ENCODE measurements at places on chromosomes 3 and 15. TPM values are rescaled to one million over a fixed set of nuclear protein-coding genes. Genes with fewer than 3 reads are reported as not detected.

TLR9 gene
- total RNA-seq, result 0.13 TPM

GPR156 gene
- total RNA-seq, result 0.48 TPM

CFAP91 gene
- 8.5 TPM for total RNA-seq

SLC7A14 gene
- total RNA-seq, result 0.11 TPM

CELSR3 gene
- 2.3 TPM for total RNA-seq

RAB27A gene
- total RNA-seq, result 18.9 TPM

SENP2 gene
- 24.6 TPM for total RNA-seq

APOD gene
- total RNA-seq, result 22.7 TPM

GOLIM4 gene
- total RNA-seq, result 20.4 TPM

ALG1L2 gene
- total RNA-seq, result 1.3 TPM

TBC1D2B gene
- total RNA-seq, result 31.1 TPM
